HAP-1 (cell line): ENCODE measurements at places on chromosomes 6 and 20.

DNA sequence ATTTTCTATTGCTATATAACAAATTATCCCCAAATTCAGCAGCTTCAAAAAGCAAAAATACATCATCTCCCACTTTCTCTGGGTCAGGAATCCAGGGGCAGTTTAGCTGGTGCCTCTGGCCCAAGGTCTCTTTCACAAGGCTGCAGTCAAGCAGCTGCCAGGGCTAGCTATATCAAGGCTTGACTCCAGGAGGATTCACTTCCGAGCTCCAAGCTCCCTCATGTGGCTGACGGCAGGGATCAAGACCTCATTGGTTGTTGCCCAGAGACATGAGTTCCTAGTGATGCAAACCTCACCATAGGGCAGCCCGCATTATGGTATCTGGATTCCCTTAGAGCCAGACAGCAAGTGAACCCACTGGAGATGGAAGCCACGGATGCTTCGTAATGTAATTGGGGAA, 1.3 kb upstream of the VNN1 start:
- DNase-seq: no peak

DNA sequence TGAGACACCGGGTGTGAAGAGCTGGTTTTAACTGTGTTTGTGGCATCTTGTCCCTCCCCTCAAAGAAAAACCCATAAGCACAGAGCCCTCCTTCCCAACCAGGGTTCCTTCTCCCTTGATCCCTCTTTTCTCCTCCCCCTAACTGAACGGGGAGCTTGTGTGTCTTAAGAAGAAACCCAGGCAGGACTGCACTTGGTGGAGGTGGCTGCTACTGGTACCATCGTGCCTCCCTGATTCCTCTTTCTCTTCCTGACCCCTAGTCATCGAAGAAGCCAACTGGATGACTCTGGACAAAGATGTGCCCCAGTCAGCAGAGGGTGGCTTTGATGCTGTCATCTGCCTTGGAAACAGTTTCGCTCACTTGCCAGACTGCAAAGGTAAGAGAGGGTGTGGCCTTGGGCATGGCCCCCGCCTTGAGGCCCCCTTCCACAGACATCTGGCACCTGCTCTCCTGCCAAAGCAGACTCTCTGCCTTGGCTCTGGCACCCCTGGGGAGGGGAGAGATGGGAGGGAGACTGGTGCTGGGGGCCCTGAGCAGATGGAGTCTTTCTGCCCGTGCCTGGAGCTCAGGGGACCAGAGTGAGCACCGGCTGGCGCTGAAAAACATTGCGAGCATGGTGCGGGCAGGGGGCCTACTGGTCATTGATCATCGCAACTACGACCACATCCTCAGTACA, 2.1 kb downstream of the GNMT start:
- DNase-seq: no peak

- DNase-seq: peak; percentile 36
Observed at GRCh38 chr6:166560222-166560621, 26.3 kb downstream of the RAMACL start.

DNA sequence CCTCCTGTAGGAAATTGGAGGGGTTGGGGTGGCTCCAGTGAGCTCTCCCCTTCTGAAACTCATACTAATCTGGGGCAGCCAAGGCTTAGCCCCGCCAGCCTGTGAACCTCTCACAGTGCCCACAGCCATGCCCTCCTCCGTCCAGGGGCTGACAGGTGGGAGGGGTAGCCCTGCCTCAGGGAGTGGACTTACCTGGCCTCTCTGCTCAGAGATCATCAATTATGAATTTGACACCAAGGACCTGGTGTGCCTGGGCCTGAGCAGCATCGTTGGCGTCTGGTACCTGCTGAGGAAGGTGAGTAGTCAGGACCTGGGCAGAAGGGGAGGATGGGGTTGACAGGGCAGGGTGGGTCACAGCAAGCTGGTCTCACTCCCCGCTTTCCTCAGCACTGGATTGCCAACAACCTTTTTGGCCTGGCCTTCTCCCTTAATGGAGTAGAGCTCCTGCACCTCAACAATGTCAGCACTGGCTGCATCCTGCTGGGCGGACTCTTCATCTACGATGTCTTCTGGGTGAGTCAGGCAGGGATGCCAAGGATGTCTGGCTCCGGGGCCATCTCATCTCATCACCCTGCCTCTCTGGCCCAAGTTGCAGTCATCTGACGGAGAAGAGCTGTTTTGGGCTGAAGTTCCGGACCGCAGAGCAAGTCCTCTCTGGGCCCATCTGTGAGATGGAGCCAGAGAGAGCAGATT, 34.7 kb downstream of the HM13 start:
- no peak for DNase-seq

GRCh38 chr20:36431604-36432003, 109.7 kb upstream of the MYL9 start:
- no peak for DNase-seq

- DNase-seq: no peak
Observed at GRCh38 chr6:139316622-139317317, 25.0 kb upstream of the TXLNB start.

DNA sequence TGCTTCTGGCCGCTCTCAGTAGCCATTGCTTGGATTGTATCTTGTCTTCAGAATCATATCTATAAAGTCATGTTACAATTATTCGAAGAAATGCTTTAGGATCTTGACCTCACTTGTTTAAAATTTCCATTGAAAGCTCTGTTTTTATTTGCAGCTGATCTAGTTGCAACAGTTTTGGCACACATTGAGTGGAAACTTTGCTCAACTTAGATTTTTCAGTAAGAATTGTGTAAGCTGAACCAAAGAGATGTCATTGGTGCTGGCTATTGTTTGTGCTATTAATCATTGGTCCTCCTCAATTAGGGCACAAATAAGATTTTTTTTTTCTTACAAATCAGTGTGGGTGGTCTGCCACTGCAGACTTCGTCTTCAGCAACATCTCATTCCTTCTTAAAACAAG, 649.2 kb downstream of the MMUT start:
- DNase-seq: no peak

GRCh38 chr6:75855052-75855451, 106.0 kb downstream of the MYO6 start:
- DNase-seq: peak; percentile 50

- no peak for DNase-seq
Observed at GRCh38 chr6:25217302-25217701, 61.9 kb upstream of the CARMIL1 start.

- DNase-seq: no peak
Observed at GRCh38 chr6:32129297-32130088, 595 bp downstream of the FKBPL start.

- DNase-seq: no peak
Observed at GRCh38 chr6:119255492-119255891, 94.1 kb downstream of the MAN1A1 start.

- DNase-seq: no peak
Observed at GRCh38 chr20:38547288-38548085, 33.5 kb upstream of the ADIG start.

GRCh38 chr6:82237013-82237412, 10.5 kb downstream of the IBTK start:
- no peak for DNase-seq

DNA sequence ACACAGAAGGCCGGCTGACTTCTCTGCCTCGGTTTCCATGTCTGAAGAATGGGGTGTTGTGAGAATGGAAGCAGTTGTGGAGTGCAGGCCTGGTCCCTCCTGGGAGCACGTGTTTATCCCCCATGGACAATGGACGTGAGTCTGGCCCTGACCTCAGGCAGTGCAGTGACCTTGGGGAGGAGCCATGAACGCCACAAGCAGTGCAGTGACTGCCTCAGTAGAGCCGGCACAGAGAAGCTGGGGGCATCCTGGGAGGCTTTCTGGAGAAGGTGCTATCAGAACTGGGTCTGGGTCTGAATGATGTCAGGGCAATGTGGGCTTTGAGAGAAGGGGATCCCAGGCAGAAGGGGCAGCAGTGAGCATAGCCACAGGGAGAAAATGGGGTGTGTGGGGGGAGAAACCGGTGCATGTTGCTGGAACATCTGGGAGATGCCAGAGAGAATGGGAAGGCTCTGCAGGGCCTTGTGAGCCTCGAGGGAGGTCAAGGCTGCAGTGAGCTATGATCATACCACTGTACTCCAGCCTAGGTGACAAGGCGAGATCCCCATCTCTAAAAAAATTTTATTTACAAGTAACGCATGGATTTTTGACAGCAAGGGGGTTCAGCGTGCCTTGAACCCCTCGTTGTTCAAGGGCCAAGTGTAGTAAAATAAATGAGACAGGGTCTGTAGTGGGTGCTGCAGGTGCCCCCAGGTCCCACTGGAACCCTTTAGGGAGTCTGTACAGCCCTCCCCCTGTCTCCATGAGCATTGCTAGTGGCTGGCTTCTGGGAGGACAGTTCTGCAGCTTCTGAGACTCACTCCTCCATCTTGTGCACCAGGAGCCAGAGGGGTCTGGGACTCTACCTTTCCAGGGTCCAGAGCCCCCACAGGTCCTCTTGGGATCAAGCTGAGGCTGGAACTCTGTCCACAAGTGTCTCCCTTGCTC, 27.0 kb upstream of the ZBP1 start:
- DNase-seq: no peak

DNA sequence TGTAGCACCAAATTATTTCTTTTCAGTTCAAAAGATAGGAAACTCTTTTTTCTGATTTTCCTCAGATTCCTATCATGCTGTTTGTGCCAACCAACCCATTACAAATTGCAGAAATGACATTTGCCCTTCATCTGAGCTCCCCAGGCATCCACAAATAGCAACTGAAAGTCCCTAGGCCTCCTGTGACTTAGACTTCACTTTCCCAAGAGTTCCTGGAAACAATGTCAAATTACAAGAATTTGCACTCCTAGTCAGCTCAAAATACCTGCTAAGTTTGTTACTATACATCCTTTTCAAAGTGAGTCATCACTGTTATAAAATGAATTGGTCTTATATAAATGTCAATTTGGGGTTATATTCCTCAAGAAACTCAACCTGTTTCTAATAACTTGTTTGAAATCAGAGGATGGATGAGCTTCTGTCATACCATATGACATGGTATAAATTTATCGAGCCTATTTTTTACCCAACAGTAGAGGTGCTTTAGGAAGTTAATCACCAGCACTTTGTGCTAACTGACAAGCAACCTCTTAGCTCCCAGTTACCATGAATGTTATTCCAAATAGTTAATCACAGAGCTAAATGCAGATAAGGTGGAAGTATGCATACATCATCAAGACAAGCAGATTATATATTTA, 256.5 kb downstream of the HACE1 start:
- no peak for DNase-seq

- no peak for DNase-seq
Observed at GRCh38 chr6:156982168-156982567, 205.0 kb downstream of the ARID1B start.

- no peak for DNase-seq
Observed at GRCh38 chr6:3405679-3406078, 51.2 kb downstream of the SLC22A23 start.

DNA sequence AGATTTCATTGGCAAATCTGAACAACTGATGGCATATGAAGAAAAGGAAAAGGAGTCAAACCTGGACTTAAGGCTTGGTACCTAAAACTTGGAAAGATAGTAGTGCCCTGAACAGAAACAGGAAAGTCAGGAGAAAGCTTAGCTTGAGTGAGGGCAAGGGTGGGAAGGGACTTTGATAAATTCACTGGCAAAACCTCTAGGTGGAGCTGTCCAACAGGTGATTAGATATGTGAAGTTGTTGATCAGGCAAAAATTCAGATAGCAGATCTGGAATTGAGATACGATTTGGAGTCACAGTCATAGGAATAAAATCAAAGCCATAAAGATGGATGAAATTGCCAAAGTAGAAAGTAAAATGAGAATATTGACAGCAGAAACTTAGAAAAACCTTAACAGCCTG, 16.1 kb upstream of the ZNF292 start:
- peak; percentile 61 for DNase-seq

DNA sequence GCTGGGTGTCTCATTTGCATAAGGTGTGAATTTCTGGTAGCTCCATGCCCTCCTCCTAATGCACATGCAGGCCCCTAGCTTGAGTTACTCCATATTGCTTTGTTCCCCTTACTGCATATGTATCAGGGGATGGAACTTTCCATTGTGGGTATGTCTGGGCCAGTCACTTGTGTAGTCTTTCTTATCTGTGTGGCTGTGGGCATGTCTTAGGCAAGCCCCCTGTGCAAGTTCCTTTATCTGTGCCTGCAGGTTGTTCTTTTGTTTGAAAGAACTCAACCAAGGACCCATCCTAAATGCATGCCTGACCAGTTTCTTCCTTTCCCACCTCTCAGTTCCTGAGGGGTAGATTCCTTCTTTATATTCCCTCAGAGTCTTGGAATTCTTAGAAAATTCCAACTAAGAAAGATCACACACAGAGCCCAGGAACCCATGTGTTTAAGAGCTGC, 23.6 kb downstream of the MBOAT1 start:
- DNase-seq: no peak

DNA sequence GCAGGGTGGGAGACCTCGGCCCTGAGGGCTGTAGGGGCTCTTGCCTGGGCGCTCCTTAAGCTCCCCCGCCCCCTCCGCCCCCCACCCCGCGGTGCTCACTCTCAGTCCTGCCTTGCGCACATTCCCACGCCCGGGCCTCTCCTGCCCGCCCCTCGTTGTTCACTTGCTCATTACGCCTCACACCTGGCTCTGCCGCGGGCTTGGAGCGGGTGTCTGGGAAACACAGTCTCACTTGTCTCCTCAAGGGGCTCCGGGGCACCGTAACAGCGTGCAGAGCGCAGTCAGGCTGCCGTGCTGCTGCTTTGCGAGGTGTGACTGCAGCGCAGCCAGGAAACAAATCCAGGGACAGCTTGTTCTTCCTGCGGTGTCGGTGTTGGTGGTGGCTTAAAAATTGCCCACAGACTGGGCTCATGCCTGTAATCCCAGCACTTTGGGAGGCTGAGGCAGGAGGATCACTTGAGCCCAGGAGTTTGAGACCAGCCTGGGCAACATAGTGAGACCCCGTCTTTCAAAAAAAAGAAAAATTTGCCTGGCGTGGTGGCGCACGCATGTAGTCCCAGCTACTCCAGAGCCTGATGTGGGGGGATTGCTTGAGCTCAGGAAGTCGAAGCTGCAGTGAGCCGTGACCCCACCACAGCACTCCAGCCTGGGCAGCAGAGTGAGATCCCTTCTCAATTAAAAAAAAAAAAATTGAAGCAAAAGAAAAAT, 4.6 kb downstream of the NPBWR2 start:
- DNase-seq: peak; percentile 73

DNA sequence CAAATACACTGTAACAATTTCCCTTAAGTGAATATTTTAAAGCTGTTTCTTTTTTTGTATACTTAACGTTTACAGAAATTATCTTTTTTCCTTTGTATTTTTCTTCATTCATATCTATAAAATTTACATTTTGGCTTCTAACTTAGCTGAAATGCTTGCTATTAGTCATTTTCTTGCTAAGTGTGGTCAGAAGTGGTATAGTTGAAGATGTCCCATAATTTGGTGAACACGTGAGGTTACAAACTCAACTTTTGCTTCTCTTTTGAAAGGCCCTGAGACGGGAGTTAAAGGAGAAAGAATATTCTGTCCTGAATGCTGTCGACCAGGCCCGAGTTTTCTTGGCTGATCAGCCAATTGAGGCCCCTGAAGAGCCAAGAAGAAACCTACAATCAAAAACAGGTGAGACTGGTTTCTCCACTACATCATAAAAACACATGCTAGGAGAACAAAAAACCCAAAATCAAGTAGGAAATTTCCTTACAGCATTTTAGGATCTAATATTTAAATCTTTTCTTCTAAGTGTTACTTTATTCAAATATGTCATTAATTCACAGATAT, 445.0 kb downstream of the UTRN start:
- no peak for DNase-seq
